Stimulated activated CD4-positive, alpha-beta T cell treated with anti-CD3 and anti-CD28 coated beads, Interleukin-12 subunit alpha, Interleukin-12 subunit beta, amount 100 ng/mL, for 48 hours (primary cell): ENCODE measurements at places on chromosomes 3 and 15.

GRCh38 chr15:96331945-96332636 is 1.6 kb downstream of the NR2F2 start:
- DNase-seq = no peak

GRCh38 chr3:41120460-41120859 is 78.8 kb upstream of the CTNNB1 start:
- no peak for DNase-seq

GRCh38 chr3:11651900-11652299 is 8.2 kb upstream of the VGLL4 start:
- DNase-seq = no peak

GRCh38 chr3:83835040-83835439 is 1123.7 kb upstream of the CADM2 start:
- DNase-seq = no peak

DNA sequence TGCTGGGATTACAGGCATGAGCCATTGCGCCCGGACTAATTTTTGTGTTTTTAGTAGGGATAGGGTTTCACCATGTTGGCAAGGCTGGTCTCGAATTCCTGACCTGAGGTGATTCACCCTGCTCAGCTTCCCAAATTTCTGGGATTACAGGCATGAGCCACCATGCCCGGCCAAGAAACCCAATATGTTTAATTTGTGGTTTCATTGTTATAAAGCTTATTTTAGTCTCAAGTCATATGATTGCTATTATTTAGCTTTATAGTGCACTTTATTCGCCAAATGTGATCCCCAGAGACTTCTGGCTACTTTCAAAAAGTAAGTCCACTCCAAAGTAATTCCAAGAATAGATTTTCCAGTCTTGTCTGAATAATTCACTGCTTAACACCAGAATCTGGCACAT is 19.3 kb upstream of the SLC4A7 start:
- no peak for DNase-seq

GRCh38 chr15:39058351-39059131 is 493.9 kb upstream of the RASGRP1 start:
- no peak for DNase-seq

- DNase-seq = no peak
Measured at GRCh38 chr15:27254801-27255200, 283.8 kb downstream of the GABRG3 start.

DNA sequence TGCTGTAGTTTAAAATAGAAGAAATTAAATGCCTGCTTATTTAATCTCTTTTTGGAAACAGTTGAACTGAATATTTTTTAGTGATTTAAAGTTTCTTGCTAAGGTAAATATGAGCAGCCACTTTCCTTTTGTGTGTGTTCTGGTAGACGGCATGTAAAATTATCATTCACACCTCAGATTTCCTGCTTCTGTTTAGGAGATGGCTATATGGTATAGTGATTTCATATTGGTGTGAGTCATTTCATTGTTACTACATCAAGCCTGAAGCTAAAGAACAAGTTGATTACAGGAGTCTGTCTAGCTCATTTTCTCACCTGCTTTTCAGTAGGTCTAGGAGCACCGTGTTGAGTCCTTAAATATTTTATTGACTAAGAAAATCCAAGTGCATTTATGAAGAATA is 2.2 kb downstream of the LRCH3 start:
- DNase-seq = no peak

DNA sequence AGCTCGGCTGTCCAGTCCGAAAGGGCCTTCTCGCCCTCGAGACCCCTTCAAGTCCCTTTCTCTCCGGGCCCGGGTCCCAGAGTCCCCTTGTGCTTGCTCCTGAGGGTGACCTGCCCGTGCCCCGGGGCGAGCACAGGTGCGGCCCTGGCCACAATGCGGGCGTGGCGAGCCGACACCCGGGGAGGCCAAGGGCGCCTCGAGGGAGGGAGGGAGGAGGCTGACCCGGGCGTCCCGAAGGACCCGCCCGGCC is 810 bp upstream of the MEF2A start:
- DNase-seq = no peak

DNA sequence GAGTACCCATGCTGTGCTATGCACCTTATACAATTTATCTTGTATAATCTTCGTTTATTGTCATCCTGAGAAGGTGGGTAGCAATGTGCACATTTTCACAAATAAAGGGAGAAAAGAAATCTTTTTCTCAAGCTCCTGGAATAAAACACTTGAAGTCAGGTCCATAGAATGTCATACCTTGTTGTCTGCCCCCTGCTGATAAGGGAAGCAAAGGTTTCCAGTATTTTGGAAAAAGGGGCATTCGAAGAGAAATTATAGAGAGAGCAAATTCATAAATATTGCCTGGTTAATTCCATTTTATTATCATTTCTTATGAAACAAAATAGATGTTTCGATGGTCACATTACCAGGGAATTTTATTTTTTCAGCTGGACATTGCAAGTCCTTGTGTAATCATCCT is 277.8 kb downstream of the RAP2B start:
- DNase-seq = no peak

- DNase-seq = no peak
Measured at GRCh38 chr3:78858910-78859309, 908.9 kb downstream of the ROBO1 start.

DNA sequence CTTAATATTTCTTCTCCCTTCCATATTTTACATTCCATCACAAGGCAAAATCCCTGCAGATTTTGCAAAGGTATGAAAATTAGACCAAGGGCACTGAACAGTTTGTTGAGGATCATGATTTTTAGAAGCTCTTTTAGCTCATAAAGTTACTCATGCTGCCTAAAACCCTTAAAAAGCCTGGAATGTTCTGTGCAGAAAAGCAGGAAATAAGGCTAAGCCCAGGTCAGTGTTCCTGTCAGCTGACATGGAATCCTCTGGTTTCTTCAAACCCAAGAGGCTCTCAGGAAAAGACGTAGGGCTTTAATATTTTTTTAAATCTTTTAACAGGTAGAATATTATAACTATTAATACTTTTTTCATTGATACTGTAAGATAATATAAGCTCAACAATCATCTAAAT is 8.2 kb downstream of the CBLB start:
- no peak for DNase-seq

DNA sequence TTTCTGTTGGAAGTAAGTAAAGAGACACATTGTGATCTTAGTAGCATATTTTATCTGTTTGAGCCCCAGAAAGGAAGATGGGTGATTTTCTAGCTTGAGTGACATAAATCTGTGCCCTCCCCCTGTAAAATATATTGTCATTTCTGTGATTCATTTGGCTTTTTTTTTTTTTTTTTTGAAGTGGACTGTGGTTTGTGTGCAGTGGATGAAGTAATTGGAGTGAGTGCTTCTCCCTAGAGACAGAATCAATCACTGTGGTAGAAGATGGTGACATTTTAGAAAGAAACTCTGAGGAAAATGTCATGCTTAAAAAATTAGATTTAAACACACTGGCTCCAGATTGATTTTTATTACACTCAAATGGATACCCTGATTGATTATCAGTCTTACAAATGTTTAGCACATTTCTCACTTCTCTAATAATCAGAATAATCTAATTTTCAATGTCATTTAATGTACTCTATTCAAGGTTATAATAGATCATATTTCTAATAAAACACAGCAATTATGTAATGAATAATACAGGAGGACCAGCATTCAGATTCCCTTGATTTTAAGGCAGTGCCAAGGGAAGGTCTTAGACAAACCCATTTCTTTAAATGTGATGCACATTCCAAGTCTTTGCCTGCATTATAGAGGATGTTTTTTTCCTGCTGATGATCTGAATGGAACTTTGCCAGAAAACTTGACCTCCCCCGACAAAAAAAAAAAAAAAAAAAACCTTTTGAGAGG is 116.6 kb downstream of the TOP2B start:
- DNase-seq = no peak

GRCh38 chr3:1477669-1478068 is 384.8 kb downstream of the CNTN6 start:
- DNase-seq = no peak

- no peak for DNase-seq
Measured at GRCh38 chr15:99604865-99605264, 39.1 kb downstream of the MEF2A start.

DNA sequence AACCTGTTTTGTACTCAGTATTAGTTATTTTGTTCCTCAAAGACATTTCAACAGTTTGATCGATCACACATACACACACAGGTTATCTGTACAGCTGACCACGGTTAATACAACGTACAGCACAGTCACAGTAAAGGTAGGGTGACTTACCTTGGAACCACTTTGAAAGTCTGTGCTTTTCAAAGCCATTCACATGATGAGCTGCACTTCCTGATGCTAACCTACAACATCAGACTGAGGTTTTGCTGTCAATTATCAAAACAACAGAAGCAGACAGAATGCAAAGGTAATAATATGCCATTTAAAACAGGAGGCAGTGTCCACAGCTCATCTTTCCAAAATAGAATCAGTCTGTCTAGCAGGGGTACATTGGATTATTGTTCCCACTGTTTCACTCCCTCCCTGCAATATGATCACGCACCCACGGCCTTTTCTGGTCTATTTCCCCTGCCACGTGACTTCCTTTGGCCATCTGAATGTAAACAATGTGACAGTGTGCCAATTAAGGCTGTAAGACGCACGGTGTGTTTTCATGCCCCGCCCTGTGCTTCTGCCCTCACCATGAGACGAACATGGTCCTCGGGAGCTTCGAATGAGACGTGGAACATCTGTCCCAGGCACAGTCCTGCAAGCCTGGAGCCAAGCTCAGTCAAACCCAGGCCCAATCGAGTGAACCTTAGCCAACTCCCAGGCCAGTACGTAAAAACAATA is 102.4 kb downstream of the FMN1 start:
- no peak for DNase-seq

DNA sequence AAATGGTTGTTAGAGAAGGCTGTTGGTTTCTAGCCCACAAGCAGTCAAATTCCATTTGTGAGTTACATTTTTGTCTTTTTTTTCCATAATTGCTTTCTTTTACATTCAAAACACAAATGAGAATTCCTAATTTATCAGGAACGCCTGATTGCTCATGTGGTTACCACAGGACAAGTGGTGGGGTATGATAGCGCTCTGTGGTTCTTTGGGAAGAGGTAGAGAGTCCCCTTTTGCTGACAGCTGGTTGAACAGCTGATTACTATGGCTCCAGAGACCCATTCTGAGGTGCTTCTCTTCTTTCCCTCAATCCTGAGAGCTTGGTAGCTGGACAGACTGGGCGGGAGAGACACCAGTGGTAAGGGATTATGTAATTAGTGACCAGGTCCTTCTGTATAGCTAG is 24.4 kb downstream of the CNOT10 start:
- DNase-seq = no peak

DNA sequence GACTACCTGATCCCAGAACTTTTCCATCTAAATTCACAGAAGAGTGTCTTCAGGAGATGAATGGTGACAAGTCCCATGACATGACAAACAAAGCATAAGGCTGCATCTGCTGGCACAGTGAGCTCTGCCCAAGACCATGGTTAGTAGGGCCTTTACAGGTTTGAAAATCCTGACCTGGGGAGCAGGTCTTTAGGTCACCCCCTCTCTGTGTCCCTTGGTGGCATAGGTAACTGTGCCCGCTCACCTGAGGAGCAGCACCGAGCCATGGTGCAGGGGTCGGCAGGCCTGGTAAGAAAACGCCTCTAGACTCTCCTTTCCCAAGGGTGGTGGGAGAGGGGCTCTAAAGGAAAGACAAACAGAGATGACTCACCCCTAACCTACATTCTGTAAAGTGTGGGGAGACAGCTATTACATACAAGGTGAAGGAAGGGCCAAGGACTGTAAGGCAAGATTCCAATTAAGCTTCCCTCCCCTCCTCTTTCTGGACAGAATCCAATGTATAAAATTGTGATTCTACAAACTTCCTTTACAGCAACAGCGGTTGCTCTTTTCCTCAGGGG is 74.0 kb downstream of the SATB1 start:
- no peak for DNase-seq

- DNase-seq = no peak
Measured at GRCh38 chr3:42739401-42740158, 33.5 kb downstream of the CCDC13 start.

DNA sequence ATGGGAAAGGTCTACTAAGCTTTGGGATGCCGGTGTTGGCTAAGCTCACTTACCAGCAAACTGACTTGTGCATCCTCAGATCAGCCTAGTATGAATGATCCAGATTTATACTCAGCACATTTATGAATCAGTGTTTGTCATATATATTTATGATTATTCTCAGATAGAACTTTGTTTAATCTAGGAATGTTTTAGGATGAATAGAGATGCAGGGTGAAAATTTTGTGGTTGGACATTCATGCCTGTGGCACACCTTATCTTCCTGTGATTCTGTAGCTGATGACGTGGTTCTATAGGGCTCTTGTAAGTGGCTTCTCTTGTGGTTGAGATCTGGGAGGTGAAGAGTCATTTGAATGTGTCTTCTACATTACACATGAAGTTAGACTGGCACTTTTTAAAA is 11.4 kb downstream of the CDIN1 start:
- DNase-seq = no peak
